Dermis blood vessel endothelial cell (primary cell): ENCODE measurements at places on chromosomes 4 and X.
A peak's percentile ranks its signal among the peaks of the same experiment; 100 is the strongest.

- no peak for DNase-seq
Measured at GRCh38 chr4:118417325-118417724, 64.5 kb upstream of the PRSS12 start.

DNA sequence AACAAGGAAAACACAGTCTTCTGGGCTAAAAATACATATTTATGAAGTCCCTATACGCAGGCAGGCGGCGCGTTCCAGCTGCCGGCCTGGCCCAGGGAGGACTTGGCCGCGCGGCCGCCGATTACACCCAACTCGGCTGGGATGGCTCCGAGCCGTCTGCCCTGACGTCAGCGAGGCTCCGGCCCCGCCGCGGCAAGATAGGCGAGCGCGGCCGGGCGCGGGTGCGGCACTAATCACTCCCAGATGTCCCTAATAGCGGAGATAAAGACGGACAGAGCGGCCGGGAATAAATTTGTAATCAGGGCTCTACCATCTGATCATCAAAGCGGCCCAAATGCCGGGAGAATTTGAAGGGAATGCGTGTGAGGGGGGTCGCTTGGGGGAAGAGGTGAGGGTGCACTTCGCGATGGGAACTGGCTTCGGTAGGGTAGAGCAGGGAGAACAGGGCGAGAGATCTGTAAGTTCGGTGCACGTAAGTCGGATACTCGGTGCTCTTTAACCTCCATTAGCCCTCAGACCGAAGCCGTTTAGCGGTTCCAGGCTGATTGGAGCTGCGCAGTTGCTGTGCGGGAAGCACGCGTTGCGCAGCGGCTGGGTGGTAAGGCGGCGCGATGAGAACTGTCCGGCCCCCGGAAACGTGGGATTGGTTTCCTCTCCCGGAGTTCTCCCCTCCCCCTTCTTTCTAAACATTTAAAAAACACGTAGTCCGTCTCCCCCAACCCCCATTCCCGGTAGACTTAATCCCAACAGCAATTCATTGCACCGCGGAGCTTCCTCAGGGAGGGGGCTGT, 7.7 kb downstream of the HAND2 start:
- DNase-seq = peak; percentile 52

DNA sequence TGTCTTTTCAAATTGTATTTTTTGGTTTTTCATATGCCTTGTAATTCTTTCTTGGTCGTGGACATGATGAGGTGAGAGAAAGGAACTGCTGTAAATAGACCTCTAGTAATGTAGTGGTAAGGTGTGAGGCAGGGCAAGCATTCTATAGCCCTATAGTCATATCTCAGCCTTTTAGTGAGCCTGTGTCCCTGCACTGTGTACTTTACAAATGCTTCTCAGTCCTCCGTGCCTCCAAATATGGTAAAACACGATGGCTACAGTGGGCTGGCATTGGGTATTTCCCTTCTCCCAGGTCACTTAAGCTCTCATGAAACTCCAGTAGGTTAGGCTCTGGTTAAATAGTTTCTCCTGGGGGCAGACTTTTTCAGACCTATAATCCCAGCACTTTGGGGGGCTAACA, 57.9 kb upstream of the PLS3 start:
- no peak for DNase-seq

GRCh38 chr4:14910411-14910810, 91.9 kb upstream of the CPEB2 start:
- DNase-seq = no peak

- no peak for DNase-seq
Measured at GRCh38 chr4:88195328-88196012, 37.0 kb upstream of the ABCG2 start.

DNA sequence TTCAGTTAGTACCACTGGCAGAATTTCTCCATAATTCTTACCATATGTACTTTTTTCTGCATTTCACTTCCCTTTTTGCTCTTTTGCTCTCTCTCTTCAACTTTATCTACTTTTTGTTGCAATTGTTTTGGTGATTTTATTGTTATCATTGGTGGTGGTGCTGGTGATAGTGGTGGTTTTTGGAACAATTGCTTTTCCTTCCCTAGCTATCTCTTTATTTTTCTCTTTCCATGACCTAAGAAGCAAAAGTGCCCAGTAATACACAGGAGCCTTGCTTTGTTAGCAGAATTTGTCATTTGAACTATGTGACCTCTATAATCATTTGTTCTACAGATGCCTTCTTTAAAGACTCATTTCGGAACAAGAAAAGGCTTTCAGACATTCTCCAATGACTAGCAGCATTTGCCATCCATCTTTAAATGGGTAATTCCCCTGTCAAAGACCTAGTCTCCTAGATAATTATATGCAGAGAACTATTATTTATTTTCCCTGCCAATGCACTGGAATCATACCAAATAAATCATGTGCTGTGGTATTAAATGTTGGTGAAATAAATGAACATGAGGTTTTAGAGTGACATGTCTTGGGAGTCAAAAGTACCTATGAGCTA, 154.5 kb downstream of the GASK1B start:
- DNase-seq = peak; percentile 51

GRCh38 chrX:29461039-29461438, 754.3 kb upstream of the MAGEB2 start:
- no peak for DNase-seq

- no peak for DNase-seq
Measured at GRCh38 chr4:16617435-16617834, 281.0 kb downstream of the LDB2 start.

- DNase-seq = no peak
Measured at GRCh38 chr4:154877110-154877760, 96.2 kb downstream of the RBM46 start.

DNA sequence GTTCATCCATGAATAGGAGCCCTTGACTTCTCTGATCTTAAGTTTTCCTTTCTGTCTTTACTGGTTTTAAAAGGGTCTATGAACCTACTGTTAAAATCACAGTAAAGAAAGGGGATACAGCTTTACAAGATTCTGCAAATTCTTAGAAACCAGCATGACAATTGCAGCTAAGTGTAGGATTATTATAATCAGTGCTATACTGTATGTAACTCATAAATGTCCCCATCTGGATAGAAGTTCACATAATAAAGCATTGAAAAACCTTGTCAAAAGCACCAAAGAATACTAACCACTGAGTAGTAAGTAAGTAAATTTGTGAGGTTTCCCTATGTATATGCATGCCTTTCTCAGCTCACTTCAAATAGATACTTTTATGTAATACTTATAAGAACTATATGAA, 724.6 kb downstream of the CENPC start:
- no peak for DNase-seq

- no peak for DNase-seq
Measured at GRCh38 chr4:3372933-3373465, 68.8 kb upstream of the HGFAC start.

- DNase-seq = no peak
Measured at GRCh38 chrX:103405009-103405333, 28.6 kb downstream of the BEX3 start.

- no peak for DNase-seq
Measured at GRCh38 chr4:169109035-169109675, 99.1 kb upstream of the CBR4 start.

- DNase-seq = no peak
Measured at GRCh38 chr4:154497889-154498288, 6.3 kb upstream of the DCHS2 start.

GRCh38 chr4:6278801-6279197, 9.1 kb downstream of the WFS1 start:
- peak; percentile 96 for DNase-seq

GRCh38 chrX:16469870-16470269, 180.1 kb upstream of the S100G start:
- no peak for DNase-seq

DNA sequence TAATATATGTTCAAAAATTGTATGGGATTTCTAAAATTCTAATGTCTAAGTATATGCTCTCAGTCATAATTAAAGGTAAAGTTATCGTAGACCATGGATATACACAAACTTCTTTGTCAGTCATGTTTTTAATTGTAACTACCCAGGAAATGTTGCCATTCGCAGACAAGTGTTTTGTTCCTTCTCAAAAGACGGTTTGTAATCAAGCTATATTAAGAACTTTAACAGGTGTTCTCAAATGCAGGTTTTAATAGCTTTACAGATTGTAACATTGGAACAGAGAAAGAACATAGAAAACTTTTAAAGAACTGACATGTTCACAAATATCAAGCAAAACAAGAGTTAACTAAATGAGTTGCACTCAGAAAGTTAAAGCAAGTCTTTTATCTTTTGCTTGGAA, 58.9 kb downstream of the KDM5C start:
- DNase-seq = no peak

DNA sequence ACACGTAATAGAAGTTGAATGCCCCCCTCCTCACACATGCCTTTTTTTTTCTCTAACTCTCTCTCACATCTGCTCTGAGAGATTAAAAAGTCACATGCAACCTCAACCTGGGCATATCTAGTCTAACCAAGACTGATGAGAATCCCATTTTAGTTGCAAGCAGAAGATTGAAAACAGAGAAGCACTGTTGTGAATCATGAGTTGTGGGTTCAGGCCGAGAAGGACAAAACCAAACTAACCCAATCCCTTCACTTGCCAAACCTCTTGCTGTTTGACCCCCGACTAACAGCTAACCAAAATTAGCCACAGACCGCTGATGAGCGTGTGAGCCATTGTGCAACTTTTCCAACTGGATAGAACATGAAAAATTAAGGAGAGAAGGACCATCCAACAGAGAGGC, 31.8 kb downstream of the CXCL1 start:
- no peak for DNase-seq

- DNase-seq = no peak
Measured at GRCh38 chr4:60482921-60483351, 717.2 kb upstream of the ADGRL3 start.

GRCh38 chrX:144334577-144334976, 450.7 kb downstream of the UBE2NL start:
- DNase-seq = no peak

DNA sequence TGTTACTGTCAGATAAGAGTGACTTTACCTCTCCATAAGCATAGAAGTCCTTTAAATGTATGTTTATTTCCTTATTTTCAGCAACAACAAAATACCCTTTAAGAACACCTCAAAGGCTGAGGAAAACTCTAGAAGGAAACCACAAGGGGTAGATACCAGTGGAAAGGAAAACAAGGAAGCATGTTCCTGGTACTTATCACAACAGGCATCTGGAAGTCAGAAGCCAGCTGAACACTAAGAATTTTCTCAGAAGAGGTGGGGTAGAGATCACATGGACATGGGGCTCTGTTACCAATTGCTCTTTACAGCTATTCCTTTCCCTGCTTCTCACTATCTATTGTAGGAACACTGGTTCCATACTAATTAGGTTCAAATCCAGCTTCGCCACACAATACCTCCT, 51.5 kb upstream of the BEND2 start:
- DNase-seq = no peak

- DNase-seq = no peak
Measured at GRCh38 chr4:94214703-94215319, 7.1 kb downstream of the SMARCAD1 start.

DNA sequence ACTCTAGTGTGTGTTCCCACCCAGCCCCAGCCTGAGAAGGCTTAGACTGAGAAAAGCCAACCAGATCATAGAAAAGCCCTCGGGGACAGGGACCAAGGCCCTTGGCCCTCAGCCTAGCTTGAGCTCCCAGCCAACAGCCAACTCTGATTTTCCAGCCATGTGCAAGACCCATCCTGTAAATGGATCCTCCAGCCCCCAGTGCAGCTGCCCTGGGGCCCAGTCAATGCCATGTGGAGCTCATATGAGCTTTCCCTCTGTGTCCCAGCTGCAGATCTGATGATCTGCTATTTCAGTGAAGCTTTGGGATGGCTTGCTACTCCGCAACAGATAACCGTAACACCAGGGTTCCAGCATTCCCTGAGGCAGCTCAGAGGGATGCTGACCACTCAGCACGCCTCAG, 40.5 kb upstream of the CDKN2AIP start:
- no peak for DNase-seq

GRCh38 chrX:19122641-19123009, 357 bp upstream of the ADGRG2 start:
- DNase-seq = no peak

- no peak for DNase-seq
Measured at GRCh38 chr4:138311771-138312535, 69.8 kb upstream of the SLC7A11 start.

- no peak for DNase-seq
Measured at GRCh38 chrX:77347572-77347971, 99.6 kb upstream of the FGF16 start.

- no peak for DNase-seq
Measured at GRCh38 chrX:68669871-68670270, 22.4 kb downstream of the STARD8 start.

DNA sequence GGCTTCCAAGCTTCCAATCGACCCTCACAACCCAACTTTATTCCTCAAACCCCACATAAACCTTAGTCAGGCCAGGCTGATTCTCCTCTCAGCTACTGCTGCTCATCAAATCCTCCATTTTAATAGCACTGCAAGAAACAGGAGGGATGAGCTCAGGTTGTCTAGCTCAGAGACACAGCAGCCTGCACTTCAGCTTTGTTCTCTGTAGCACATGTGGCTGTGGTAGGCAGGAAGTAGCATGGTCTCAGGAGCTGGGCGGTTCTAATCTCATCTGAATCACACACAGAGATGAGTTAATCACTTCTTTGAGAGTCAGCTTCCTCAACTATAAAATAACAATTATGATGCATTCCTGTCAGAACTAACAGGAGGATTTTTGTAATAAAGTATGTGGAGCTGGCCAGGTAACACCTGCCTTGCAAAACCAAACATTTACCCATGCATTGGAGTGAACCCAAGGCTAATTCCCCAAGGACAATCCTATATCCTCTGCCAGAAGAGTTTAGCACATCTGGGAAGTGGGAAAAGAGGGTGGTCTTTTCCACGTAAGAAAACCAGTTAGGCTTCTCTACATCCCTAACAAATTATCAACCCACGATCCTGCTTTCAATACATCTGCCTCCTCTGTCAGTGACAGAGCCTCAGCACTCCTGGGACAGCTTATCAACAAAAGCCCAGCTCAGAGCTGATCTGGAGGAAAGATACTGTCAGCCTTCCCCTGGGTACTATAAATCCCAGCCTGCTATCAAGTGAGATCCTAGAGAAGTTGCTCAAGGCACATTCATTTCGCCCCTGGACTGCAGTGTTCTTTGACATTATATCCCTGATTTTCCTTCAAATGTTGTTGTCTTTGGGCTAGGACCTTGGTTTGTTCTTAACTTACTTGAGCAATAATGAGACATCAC, 32.8 kb downstream of the ELOVL6 start:
- DNase-seq = peak; percentile 69

GRCh38 chr4:135239964-135240363, 1038.4 kb upstream of the PABPC4L start:
- DNase-seq = no peak

GRCh38 chr4:153976954-153977353, 188.1 kb upstream of the SFRP2 start:
- no peak for DNase-seq

DNA sequence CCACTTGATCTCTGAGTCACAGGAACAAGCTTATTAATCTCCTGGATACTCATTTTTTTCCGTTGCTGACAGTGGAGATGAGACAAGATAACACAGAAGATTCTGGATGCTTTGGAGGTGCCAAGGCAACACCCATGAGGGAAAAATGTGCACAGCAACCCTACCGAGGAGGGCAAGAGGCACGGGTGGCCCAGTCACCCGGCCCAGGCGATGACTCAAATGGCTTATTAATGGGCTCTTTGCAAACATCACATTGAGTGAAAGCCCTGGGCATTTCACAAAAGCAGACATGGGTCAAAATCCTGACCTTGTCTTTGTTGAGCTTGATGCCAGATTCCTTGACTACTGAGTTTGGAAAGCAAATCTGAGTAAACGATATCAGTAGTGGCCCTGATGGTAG, 315.1 kb downstream of the STK32B start:
- peak; percentile 65 for DNase-seq
